ENCODE measurements at places on chromosomes 7 and 10.

- no peak for DNase-seq
These were observed 54.8 kb upstream of the TNKS2 start for GRCh38 chr10:91743465-91743864.

GRCh38 chr10:93859049-93859655 is 34.6 kb upstream of the SLC35G1 start:
- DNase-seq, result no peak

DNA sequence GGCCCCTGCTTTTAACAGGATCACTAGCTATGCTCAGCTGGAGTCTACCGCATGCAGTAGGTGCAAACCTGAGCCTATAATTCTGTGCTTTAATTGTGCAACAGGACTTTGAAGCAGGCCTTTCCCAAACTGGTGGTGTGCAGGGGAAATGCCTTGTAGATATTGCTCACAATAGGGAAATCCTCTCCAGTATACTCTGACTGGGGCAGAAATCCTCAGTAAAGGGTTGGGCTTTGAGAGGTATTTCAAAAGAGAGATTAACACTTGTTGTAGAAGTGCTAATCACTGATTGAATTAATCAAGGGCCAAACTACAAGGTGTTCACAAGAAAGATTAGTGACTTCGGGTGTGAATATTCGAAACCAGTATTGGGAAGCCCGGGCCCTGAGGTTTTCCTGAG is 58.5 kb upstream of the EXOC6 start:
- no peak for DNase-seq

- no peak for DNase-seq
These were observed 10.8 kb downstream of the MYL10 start for GRCh38 chr7:101618207-101618839.

- DNase-seq, result peak; percentile 36
These were observed 448 bp upstream of the SRPK2 start for GRCh38 chr7:105389088-105389650.

- no peak for DNase-seq
These were observed 70.0 kb downstream of the WAPL start for GRCh38 chr10:86451604-86451960.
